Stimulated activated CD8-positive, alpha-beta memory T cell treated with anti-CD3 and anti-CD28 coated beads, Interleukin-2, amount 100 ng/mL, for 48 hours (primary cell): ENCODE measurements at places on chromosomes 1 and 21.

DNA sequence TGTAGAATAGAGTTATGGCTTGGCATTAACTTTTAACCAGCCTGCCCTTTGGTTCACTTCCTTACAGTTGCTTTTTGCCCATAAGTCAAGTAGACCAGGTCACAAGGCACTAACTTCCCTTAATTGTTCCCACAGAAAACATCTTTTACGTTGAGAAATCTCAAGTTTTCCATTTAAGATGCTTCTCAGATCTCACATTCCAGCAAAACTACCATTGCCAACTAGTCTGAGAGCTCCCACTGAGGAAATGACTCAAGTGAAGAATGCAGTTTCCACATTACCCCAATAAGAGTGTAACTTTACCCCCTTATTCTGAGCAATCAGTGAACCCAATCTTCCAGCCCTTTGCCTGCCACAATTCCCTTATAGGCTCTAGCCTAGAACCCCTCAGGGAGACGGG lies 502.2 kb upstream of the OLFM3 start:
- DNase-seq: no peak

DNA sequence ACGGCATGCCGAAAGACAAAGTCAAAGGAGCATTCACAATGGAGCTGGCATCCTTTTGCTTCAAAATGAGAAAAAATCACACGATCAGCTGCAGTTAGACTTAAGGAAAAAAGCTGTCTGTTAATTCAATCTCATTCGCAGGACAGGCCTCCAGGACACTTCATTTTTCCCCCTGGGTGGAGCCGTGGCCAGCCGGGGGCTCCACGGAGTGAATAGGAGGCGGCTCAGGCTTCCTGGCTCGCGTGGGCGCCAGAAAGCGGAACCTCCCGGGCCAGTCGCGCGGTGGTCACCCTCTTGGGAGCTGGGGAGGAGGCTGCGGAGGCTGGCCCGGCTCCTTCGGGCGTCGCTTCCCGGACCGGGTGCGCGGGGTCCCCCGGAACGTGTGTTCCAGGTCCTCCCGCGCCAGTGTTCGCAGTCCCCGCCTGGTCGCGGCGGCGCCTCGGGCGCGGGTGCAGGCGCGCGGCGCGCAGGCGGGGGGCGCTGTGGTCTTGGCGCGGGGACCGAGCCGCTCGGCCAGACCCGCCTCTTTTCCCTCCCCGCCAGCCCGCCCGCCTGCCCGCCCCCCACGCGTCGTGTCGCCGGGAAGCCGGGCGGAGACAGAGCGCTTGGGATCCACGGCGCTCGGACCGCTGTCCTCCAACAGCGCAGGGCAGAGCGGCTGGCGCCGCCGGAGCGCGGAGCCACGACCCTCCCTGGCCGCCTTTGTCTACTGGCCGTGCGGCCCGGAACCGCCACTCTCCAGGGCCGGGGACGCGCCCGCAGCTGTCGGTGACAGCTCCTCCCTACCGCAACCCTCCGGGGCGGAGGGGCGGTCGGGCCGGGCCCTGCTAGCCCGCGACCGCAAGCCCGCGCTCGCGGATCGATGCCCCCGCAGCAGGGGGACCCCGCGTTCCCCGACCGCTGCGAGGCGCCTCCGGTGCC lies at the start of gene RHOU:
Gene RHOU, plus strand, starts transcription at position 599 of the 921 bp plus-strand sequence. Its CDS starts 264 bp downstream, at position 863.
- peak; percentile 54 for DNase-seq

DNA sequence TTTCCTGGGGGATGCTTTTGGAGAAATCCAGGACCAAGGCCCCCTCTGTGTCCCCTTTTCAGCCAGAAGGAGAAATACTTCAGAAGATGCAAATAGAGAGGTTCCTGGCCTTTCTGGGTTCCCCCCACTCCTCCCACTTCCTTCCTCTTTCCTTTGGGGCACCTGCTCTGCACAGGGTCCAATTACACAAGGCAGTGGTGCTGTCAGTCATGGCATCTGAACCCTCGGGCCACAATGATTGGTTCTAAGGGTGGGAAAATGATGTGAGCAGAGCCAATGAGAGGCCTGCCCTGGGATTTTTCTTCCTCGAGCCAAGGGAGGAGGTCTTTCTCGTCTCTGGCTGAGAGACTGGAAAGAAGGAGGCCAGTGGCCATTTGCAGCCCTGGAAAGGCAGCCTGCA lies 282.2 kb downstream of the NPHP4 start:
- DNase-seq: no peak

DNA sequence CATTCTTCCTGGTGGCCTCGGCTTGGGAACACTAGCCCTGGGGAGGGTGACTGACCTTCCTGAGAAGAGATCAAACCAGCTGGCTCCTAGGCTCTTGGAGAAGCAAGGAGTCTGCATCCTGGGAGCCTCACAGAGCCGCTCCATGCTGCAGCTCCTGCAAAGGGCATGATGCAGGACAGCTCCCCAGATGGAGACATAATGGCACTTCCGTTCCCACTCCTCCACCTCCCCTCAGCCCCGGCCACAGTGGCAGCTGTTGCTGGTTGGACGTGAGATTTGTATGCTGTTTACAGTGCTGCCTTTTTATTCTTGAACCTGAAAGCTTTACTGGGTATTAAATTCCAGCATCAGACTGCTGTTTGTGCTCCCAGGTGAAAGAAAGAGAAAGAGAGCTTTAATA lies 83.7 kb upstream of the CTTNBP2NL start:
- DNase-seq: no peak

- no peak for DNase-seq
Measured at GRCh38 chr1:26684763-26685508, 10.9 kb upstream of the ARID1A start.

DNA sequence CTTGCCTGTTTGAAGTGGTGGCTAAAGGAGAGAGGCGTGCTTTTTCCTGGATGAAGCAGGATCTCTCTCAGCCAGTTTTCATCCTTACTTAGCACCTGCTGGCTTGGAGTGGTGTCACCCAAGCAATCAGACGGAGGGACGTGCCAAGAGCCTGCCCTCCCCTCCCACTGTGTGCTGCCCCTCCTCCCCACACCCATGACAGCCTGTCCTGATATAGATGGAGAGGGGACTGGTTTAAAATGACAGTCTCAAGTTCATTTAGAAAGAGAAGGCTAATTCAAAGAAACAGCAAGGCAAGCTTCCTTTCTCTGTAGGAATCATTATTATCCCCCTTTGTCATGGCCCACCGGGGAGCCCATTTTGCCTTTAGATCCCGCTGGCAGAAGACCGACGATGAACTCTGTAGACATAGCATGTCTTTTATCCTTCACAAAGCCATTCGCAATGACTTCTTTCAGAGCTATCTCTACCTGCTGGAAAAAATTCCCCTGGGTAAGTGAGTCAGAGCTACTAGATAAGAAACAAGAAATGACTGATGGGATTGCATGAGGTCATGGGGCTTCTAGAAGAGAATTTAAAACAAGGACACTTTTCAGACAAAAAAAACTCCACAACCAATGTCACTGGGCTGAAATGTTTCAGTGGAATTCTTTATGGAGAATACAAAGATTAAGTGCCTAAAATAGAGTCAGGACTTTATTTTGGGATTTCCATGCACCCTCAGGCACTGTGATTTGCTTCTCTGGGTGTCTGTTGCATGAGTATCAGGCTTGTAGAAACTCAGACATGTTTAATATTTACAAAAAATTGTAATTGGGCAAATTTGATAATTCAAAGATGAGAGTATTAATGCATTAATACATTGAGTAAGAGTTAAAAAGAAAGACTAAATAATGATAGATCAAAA lies at the start of gene NTMT2:
Gene NTMT2, plus strand, starts transcription at position 190 of the 907 bp plus-strand sequence. Its CDS starts 149 bp downstream, at position 339.
- no peak for DNase-seq

- DNase-seq: no peak
Measured at GRCh38 chr1:242219298-242219901, 220.5 kb upstream of the MAP1LC3C start.

- DNase-seq: no peak
Measured at GRCh38 chr1:180920702-180921101, 8.0 kb downstream of the KIAA1614 start.

GRCh38 chr1:176183618-176184017 lies 23.5 kb downstream of the COP1 start:
- no peak for DNase-seq

DNA sequence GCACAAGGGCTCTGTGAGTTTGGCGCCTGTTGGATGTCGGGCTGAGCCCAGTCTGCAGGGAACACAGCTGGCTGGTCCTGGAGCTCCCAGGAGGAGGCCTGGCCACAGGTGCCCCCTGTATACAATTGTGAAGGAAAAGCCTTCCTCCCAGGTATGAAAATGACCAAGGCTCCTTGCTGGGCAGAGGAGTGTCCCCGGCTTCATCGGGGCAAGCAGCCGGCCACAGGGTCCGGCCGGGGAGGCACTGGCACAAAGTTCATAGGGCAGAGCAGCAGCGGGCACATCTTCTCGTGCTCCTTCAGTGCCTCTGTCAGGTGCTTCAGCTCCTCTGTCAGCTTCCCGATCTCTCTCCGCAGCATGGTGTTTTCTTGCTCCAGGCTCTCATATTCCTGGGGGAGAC lies 13.0 kb downstream of the BATF3 start:
- DNase-seq: no peak

- no peak for DNase-seq
Measured at GRCh38 chr1:60059468-60059867, 14.1 kb downstream of the C1orf87 start.

GRCh38 chr1:100860397-100860991 lies 34.1 kb downstream of the EXTL2 start:
- no peak for DNase-seq

- no peak for DNase-seq
Measured at GRCh38 chr1:94721240-94721639, 98.9 kb upstream of the SLC44A3 start.

GRCh38 chr1:108708691-108709660 lies 3.7 kb upstream of the FNDC7 start:
- peak; percentile 48 for DNase-seq

GRCh38 chr1:205456868-205457745 lies 1.3 kb upstream of the BLACAT1 start:
- DNase-seq: no peak

DNA sequence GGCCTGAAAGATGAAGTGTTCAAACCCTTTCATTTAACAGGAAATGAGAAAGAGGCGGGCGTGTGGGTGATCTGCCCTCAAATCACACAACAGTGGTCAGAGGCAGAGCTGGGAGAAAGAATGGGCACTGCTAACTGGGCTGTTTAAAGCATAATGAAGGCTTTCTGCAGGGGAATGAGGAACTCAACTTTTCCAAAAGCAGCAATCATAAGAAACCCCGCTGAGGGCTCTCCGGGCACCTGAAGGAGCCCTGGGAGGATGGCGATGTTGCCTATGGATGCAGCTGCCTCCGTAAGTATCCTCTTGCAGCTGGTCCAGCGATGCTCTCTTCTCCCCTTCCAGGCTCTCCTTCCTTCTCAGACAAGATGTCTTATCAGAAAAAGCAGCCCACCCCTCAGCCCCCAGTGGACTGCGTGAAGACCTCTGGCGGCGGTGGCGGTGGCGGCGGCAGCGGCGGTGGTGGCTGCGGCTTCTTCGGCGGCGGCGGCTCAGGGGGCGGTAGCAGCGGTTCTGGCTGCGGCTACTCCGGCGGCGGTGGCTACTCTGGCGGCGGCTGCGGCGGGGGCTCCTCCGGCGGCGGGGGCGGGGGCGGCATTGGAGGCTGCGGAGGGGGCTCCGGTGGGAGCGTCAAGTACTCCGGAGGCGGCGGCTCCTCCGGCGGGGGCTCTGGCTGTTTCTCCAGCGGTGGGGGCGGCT lies 1.2 kb downstream of the LORICRIN start:
- peak; percentile 2 for DNase-seq

GRCh38 chr1:247266053-247266452 lies 10.2 kb downstream of the VN1R5 start:
- no peak for DNase-seq

DNA sequence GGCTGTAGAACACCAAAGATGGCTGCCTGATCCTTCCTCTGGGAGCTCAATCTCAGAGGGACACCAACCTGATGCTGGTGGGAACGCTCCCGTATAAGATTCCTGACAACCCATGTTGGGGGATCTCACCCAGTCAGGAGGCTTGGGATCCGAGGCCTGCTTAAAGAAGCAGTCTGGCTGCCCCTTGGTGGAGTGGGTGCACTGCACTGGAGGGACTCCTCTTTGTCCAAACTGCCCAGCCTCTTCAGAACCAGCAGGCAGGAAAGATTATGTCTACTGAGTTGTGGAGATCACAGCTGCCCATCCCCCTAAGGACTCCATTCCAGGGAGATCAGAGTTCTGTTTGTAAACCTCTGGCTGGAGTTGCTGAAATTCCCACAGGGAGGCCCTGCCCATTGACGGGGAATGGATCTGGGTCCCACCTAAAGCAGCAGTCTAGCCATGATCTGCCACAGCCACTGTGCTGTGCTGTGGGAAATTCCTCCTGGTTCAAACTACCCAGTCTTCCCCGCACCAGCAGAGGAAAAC lies 23.0 kb downstream of the S100B start:
- DNase-seq: no peak

- DNase-seq: no peak
Measured at GRCh38 chr1:208461680-208462079, 217.5 kb upstream of the PLXNA2 start.

DNA sequence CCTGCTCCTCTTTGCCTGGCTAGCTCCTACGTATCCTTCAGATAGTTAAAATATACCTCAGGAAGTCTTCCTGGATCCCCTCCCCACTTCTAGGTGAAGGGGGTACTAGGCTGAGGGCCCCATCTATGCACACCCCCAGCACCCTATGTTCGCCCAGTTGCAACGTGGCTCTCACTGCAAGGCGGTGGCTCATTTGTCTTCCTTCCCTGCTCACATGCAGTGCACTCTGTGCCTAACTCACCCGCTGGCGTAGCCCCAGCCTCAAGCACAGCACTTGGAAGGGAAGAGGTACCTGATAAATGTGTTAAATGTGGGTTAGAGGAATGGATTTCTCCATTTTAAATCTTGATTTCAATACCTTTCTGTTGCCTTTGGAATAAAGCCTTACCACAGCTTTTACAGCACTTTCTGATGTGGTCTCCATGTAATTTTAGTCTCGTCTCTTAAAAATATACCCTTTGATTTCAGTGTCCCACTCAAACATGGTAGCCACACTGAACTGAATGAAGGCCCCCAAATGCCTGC lies 39.3 kb downstream of the L1TD1 start:
- DNase-seq: no peak

- no peak for DNase-seq
Measured at GRCh38 chr1:244022864-244023440, 28.1 kb upstream of the ZBTB18 start.

GRCh38 chr21:41362605-41363369 lies 960 bp downstream of the MX2 start:
- no peak for DNase-seq

DNA sequence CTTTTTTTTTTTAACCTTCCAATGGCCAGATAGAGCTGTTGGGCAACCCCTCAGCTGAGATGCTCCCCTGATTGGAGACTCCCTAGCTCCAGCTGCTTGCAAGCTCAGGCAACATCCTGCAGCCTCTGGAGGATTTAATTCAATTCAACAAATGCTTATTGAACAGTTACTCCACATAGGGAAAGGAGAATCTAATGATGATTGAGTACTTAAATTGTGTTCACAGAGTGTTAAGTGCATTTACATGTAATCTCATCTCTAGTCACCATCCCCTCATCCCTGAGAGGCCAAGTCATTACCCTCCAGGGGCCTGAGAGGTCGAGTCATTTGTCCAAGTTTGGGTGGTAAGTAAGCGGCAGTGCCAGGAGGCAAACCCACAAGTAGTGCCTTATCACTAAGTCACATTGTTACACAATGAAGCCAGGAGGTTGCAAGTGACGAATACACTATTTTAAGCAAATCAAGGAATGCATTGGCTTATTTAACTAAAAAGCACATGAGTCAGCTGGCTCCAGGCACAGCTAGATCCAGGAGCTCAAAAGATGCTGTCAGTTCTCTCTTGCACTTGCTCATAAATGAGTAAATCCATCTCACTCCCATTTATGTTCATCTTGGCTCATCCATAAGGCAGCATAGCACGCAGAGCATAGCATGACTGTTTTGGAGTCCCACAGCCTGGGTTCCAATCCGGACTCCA lies 64.3 kb downstream of the OPTC start:
- DNase-seq: no peak

GRCh38 chr1:20837554-20838192 lies 50.6 kb upstream of the HP1BP3 start:
- no peak for DNase-seq
